Activated CD4-positive, alpha-beta memory T cell treated with anti-CD3 and anti-CD28 coated beads for 36 hours (primary cell): ENCODE measurements at places on chromosomes 4 and X. TPM values are rescaled to one million over a fixed set of nuclear protein-coding genes. Genes with fewer than 3 reads are reported as not detected.

GRCh38 chrX:110578270-110578669, 217.3 kb downstream of the CHRDL1 start:
- DNase-seq = no peak

DNA sequence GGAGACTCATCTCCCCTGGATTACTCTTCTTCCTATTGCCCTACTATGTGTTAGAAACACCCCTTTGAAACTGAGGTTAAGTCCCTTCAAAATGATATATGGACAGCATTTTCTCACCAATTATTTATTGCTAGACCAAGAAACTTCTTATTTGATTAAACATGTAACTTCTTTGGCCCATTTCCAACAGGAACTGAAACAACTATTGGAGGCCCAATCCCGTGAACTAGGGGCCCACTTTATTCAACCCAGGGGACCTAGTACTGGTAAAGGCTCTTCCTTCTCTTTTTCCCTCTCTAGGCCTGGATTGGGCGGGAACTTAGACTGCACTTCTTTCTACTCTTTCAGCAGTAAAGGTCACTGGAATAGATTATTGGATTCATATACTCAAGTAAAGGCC, 16.7 kb upstream of the COL25A1 start:
- DNase-seq = no peak

- DNase-seq = no peak
These were observed 18.5 kb upstream of the TET2 start for GRCh38 chr4:105128208-105128607.

DNA sequence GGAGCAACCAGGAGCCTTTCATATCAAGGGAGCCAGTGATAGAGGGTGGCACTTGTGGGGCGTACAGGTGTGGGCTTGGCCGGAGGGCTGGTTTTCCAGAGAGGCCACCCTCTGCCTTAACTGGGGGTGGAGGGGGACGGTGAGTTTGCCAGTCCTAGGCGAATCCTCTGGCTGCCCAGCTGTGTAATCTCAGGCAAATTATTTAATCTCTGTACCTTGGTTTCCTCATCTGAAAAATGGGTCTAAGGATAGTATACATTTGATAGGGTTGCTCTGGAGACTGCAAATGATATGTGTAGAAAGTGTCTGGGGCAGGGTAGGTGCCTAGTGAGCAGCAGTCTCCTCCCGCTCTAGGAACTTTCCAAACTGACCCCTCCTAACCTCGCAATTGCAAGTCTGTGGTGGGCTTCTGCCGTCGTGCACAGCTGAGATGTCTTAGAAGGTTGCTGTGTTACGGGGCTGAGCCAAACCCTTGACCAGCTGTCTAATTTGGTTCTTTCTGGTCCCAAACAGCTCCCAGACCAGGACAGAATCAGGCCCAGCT, 3.8 kb upstream of the CXCR3 start:
- DNase-seq = no peak

DNA sequence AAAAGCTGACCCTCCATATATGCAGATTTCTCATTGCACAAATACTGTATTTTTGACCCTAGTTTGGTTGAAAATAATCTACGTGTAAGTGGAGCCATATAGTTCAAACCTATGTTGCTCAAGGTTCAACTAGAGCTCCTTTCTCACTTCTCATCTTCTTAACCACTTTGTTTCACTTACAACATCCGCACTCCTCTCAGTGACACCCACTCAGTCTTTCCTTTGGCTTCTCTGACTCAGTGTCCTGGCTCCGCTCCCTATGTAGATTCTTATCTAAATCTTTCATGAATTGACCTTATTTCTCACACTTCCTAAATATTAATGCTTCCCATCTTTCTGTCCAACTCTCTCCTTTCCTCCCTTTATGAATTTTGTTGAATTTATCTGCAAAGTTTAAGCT, 32.9 kb upstream of the DKK2 start:
- DNase-seq = peak; percentile 12

DNA sequence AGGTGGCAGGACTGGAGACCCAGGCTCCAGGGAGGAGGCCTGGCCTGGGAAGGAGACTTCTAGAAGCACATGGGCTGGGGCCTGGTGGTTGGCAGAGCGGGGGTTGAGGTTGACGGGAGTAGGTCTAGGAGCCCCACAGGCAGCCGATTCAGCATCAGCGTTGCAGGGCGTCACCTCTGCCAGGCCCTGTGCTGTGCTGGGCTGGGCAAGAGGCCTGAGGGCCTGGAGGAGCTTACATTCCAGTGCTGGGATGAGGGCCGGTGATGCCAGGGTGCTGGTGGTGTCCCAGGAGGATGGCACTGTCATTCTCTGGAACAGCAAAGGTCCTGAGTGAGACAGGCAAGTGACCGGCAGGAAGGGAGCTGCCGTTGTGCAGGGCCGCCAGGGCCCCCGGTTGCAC, 76.6 kb downstream of the SORCS2 start:
- DNase-seq = no peak

DNA sequence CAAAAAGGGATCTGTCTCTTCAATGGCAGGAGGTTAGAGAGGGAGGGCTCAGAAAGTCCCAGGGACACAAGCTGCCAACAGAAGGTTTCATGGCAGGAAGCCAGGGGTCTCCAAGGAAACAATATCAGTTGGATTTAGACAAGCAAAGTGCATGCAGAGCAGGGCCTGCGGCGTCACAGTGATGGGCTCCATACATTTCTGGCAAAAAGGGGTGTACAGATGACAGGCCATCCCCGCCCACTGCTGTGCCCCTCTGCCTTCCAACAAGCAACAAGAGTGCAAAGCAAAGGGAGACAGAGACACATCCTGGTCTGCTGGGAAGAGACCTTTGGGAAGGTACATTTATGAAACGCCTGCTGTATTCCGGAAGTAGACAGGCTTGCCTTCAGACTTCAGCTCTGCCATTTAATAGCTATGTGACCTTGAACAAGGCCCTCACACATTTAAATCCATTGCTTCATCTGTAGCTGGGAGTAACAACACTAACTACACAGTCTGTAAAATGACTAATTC, 121.2 kb downstream of the AFAP1 start:
- no peak for DNase-seq

GRCh38 chr4:15898902-15899301, 39.6 kb downstream of the FGFBP1 start:
- no peak for DNase-seq

GRCh38 chrX:111822191-111822590, 53.8 kb upstream of the TRPC5OS start:
- DNase-seq = no peak

GRCh38 chrX:153769158-153769864, 5.3 kb downstream of the PLXNB3 start:
- no peak for DNase-seq

DNA sequence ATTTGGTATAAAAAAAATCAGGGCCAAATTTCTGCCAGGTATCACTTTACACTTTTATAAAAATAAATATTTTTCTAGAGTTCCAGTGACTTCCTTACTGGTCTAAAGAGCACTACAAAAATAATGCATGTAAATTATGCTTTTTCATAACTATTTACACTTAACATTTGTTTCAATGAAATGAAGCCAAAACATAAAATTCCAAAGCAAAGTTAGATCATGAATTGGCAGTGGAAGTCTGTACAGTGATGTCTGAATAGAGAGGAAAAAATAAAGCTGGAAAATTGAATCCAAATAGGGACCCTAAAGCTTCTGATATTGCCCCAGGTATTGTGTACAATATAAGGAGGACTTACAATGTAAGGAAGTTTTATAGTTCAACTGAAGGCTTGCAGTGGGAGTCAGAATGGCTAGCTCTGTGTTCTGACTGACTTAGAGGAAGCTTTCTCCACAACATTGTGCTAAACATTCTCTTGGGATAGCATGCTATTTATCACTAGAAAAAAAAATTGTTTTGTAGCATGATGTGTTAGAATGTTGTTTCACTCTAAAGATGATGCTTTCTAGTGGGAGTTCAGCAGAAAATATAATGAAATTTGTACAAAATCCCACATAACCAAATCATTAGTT, 288.2 kb upstream of the UGT8 start:
- DNase-seq = no peak

DNA sequence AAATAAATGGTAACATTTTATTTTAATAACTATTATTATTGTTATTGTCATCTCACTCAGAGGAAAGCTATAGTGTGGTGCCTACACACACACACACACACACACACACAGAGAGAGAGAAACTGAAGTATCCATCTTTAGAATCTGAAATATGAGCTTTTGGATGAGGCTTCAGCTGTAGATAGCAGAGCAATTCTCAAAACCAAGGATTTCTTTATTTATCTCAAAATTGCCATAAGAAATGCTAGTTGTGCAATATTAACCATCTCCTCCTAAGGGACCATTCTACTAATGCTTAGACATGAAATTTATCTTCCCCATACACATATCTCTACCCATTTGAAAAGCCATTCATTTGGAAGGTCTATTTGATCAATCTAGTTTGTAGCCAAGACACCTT, 50.1 kb upstream of the SGMS2 start:
- no peak for DNase-seq

DNA sequence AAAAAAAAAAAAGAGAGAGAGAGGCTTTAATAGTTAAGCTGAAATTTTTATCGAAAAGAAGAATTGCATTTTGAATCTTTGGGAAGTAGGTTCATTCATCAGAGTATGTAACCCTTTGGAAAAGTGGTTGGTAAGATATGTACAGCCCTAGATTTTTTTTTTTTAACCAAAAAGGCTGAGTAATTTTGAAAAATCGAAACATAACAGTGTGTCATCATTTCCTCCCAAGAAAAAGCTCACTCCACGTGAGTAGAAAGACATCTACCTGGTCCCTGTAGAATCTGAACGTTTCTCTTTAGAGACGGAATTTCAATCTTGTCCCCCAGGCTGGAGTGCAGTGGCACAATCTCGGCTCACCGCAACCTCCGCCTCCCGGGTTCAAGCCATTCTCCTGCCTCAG, 16.2 kb downstream of the SHOX start:
- no peak for DNase-seq

DNA sequence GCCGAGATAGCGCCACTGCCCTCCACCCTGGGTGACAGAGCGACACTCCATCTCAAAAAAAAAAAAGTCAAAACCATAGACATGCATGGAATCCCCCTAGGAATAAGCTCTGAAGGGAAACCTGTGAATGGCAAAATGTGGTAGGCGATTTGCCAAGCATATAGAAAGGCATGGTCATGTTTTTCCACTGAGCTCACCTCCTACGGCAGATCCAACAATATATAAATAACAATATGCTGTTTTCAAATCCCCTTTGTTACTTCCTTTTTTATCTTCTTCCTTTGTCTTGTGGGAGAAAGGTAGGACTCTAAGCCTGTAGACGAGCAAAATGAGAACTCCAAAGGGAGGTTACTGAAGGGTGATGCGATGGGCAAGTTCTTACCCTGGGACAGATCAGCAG, 219.0 kb downstream of the PALLD start:
- no peak for DNase-seq

- DNase-seq = no peak
These were observed 60.6 kb downstream of the SYTL5 start for GRCh38 chrX:38066934-38067333.

- no peak for DNase-seq
These were observed 1.2 kb downstream of the METAP1 start for GRCh38 chr4:98996765-98997068.

DNA sequence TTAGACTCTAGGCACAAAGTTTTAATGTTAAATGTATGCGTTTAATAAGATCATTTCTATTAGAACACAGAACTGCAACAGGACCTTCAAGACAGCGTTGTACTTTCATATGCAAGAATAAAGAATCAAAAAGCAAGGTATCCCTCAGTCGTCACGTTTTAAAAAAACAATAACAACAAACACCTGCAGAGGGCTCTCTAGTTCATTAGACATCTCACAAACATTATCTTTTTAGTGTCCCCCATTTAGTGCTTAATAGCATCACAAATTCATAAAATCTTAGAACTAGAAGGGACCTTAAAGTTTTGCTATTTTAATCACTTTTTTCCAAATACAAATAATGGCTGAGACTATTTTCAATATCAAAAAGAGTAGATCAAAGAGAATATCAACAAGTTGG, 236.6 kb downstream of the DCHS2 start:
- no peak for DNase-seq

DNA sequence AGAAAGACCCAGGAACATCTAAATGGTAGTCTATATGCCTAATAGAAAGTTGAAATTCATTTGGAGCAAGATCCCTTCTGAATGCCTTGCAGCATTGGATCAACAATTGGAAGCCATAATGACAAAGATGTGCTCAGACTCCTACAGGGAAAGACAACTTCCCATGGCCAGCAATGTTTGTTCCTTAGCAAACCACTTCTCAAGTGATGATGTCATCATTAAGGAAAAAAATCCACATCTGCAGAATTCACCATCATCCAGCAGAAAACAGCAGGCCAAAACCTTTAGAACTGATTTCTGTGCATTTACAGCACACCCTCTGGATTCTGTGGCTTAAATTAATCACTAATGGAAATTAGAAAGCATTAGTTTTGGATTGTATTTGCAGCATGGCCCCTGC, 82.4 kb upstream of the ZIC3 start:
- DNase-seq = no peak

- no peak for DNase-seq
These were observed 340.0 kb downstream of the DCAF12L2 start for GRCh38 chrX:125826080-125826479.

- DNase-seq = no peak
These were observed 187.7 kb upstream of the LNX1 start for GRCh38 chr4:53779025-53779424.

DNA sequence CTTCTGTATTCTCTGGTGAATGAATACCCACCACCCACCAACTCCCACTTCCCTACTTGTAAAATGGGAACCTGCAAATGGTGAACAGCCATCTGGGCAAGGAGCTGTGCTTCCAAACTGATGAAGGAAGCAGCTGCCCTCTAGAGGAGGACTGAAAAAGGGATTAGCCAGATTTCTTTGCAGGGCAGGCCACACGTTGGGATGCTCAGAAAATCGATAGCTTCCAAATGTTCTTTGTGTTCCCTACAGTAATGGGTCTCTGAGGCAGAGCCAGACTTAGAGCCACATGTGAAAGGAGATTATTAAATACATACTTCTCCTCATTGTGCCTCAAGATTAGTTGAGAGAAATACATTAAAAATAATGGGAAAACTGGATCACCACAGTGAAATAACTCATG, 39.3 kb upstream of the LPAR4 start:
- DNase-seq = no peak

The FAT4 gene
- not detected for total RNA-seq

The STOX2 gene
- total RNA-seq = not detected

The NPY2R gene
- not detected for total RNA-seq

The GABRB1 gene
- not detected for total RNA-seq
